ENCODE measurements at places on chromosomes 7 and 10. TPM values are rescaled to one million over a fixed set of nuclear protein-coding genes. Genes with fewer than 3 reads are reported as not detected.

- H3K4me3 ChIP-seq, result no peak overlapping the region
- H3K27ac ChIP-seq, result no peak overlapping the region
- H3K27me3 ChIP-seq, result no peaks in the 10 kb centered on the region
- no peaks in the 10 kb centered on the region for H3K36me3 ChIP-seq
These were observed 79.2 kb downstream of the NUDCD3 start for GRCh38 chr7:44411306-44411705.

The GPR158 gene
- not detected for total RNA-seq

DNA sequence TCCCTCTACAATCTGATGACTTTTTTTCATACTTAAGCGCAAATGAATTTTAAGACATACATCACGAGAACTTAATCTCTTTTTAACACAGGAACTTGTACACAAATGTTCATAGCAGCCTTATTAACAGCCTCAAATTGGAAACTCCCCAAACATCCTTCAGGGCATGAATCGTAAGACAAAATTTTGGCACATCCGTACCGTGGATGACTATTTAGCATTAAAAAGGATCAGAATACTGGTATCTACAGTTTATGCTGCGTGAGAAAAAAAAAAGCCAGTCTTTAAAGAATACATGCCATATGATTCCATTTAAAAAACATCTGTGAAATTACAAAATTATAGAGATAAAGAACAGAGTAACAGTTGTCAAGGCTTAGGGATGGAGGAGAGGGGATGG lies 46.8 kb downstream of the PDE1C start:
- no peak overlapping the region for H3K27ac ChIP-seq
- H3K27me3 ChIP-seq, result no peaks in the 10 kb centered on the region
- DNase-seq, result no peak
- no peak overlapping the region for H3K4me3 ChIP-seq

GRCh38 chr10:89296220-89296648 lies 5.6 kb upstream of the IFIT2 start:
- H3K27me3 ChIP-seq, result no peaks in the 10 kb centered on the region
- H3K4me1 ChIP-seq, result peaks cover 3% of the 10 kb centered on the region
- no peak for DNase-seq
- H3K27ac ChIP-seq, result peak overlapping the region; percentile 76
- H3K4me3 ChIP-seq, result no peak overlapping the region
- no peaks in the 10 kb centered on the region for H3K36me3 ChIP-seq

- H3K4me3 ChIP-seq, result no peak overlapping the region
- H3K36me3 ChIP-seq, result no peaks in the 10 kb centered on the region
- no peak overlapping the region for H3K27ac ChIP-seq
These were observed 648.5 kb upstream of the LRRN3 start for GRCh38 chr7:110442381-110442837.

GRCh38 chr10:119296703-119297102 lies 89.3 kb downstream of the GRK5 start:
- H3K36me3 ChIP-seq, result no peaks in the 10 kb centered on the region
- no peak overlapping the region for H3K27ac ChIP-seq
- no peaks in the 10 kb centered on the region for H3K4me1 ChIP-seq
- DNase-seq, result no peak
- H3K27me3 ChIP-seq, result no peaks in the 10 kb centered on the region
- H3K4me3 ChIP-seq, result no peak overlapping the region

- H3K36me3 ChIP-seq, result no peaks in the 10 kb centered on the region
- H3K4me3 ChIP-seq, result no peak overlapping the region
- H3K4me1 ChIP-seq, result peaks cover 4% of the 10 kb centered on the region
- no peaks in the 10 kb centered on the region for H3K27me3 ChIP-seq
These were observed 93.2 kb downstream of the ZRANB1 start for GRCh38 chr10:125035136-125035535.
